ENCODE measurements at places on chromosomes 4 and X. TPM values are rescaled to one million over a fixed set of nuclear protein-coding genes. Genes with fewer than 3 reads are reported as not detected.

DNA sequence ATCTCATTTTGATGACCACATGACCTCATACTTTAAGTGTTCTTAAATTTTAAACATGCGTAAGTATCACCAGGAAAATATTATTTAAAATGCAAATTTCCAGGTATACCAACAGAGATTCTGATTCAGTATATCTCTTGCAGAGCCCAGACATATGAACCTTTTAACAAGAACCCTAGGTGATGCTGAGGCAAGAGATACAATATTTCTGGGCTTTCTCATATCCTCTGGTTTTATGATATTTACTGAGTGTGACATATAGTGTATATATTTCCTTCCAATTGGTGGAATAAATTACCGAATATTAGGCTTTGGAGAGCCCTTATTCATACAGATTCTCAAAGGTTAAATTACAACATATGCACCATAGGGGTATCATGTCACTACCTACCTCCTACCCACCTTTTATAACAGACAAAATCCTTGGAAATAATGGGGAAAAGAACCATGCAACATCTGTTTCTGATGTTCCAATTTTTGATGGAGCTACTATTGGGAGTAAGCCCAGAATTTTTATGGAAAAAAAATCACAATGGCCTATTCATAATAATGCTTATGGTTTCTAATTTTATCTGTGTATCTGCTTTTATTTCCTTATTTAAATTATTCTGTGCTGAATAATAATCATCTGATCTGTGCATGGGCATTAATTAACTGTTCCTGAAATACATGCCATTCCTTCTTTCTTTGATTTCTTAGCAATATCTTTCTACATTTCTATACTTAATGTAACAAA lies 27.1 kb downstream of the KCTD8 start:
- no peak for DNase-seq

GRCh38 chr4:158945529-158946108 lies 157.3 kb upstream of the RAPGEF2 start:
- DNase-seq: no peak

DNA sequence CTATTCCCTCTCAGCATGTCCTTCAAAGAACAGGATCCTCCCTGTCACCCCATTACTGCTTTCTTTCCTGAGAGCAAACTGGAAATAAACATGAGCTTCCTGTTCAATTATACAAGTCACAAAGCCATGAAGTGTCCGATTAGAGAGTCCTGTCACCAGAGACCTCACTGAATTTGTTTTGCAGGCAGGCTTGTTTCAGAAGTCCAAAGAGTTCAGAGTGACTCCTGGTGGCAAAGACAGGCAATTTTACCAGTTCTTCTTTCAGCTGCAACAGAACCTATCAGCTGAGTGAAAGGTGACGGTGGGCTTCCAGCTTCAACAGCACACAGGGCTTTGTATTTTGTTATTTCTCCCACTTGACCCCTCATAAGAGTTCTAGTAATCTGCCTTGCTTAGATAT lies 6.4 kb downstream of the ELK1 start:
- no peak for DNase-seq

PRR32 gene
- not detected for total RNA-seq

GABRB1 gene
- not detected for total RNA-seq

Measured in Calu3 (cell line).